ENCODE measurements at places on chromosomes 6 and 20. TPM values are rescaled to one million over a fixed set of nuclear protein-coding genes. Genes with fewer than 3 reads are reported as not detected.
A peak's percentile ranks its signal among the peaks of the same experiment; 100 is the strongest.

DNA sequence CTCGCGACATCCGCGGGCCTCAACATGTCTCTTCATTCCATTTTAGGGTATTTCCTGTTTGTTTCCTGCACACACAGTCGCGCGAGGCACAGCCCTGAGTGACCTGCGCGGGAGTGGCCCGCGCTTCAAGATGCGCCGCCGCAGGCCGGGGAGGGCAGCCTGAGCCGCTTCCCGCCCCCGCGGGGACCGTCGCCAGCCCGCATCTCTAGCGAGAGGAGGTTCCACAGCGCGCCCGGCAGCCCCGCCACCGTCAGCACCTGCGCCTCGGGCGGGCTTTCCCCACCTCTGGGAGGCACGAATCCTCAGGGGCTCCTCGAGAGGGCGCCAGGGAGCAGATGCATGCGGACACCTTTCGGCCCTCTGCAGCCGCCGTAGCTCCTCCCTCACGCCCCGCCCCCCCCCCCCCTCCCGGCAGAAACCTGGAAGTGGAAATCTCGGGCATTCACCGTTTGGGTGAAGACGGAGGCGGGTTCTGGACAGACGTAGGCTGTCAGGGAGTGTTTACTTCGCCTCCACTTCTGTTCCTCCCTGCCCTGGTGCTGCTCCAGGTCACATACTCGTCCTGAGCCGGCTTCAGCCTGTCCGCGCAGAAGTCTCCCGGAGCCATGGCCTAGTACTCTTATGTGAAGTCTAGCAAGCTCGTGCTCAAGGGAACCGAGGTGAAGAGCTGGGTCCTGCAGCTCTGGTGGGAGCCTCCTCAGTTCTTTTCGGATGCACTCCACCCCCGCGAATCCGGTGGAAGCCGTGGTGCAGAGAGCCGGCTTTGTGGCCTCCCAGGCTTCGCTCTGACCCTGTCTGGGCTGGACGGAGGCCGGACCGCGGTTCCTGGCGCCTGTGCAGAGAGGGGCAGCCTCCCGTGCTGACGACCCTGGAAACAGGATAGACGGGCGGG lies 880.5 kb upstream of the DEFB115 start:
- DNase-seq, result peak; percentile 86

DNA sequence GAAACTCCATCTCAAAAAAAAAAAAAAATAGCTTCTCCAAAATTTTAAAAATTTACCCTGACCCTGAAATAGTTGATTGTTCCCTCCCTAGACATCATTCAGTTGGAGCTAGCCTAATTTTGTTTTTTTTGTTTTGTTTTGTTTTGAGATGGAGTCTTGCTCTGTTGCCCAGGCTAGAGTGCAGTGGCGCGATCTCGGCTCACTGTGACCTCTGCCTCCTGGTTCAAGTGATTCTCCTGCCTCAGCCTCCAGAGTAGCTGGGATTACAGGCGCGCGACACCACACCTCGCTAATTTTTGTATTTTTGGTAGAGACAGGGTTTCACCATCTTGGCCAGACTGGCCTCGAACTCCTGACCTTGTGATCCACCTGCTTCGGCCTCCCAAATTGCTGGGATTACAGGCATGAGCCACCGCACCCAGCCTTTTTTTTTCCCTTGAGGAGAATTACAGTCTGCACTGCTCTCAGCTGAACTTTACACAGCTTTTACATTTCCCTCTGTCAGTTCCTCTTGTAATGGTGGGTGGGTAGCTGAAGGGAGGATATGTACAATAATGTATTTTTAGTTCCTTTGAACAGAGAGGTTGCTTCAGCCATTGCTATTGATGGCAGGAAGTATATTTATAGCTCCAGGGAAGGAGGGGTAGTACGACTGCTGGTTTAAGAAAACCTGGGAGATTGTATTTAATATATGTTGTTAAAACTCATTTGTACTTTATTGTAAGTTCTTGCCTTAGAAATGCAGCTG lies 27.7 kb downstream of the PTPRA start:
- DNase-seq, result no peak

- DNase-seq, result no peak
Measured at GRCh38 chr20:41905199-41905598, 287.0 kb upstream of the CHD6 start.

GRCh38 chr6:3294396-3294795 lies 35.6 kb downstream of the PSMG4 start:
- no peak for DNase-seq

DNA sequence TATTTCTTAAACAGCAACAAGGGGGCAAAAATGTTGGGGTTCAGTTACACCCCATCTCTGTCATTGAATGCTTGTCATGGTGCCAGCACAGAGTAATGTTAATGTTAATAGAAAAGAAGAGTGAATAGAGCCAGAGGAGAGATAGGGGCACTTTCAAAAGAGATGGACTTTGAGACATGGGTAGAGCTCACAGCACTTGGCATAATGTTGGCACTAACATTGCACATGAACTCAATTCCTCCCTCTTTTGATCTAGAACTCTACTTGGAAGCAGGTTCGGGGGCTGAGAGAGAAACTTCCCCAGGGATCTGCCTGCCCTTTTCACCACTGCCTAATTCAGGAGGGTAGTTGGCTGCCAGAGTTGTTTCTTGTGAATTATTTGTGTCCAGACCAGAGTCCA lies 284.6 kb upstream of the PRND start:
- DNase-seq, result no peak

DNA sequence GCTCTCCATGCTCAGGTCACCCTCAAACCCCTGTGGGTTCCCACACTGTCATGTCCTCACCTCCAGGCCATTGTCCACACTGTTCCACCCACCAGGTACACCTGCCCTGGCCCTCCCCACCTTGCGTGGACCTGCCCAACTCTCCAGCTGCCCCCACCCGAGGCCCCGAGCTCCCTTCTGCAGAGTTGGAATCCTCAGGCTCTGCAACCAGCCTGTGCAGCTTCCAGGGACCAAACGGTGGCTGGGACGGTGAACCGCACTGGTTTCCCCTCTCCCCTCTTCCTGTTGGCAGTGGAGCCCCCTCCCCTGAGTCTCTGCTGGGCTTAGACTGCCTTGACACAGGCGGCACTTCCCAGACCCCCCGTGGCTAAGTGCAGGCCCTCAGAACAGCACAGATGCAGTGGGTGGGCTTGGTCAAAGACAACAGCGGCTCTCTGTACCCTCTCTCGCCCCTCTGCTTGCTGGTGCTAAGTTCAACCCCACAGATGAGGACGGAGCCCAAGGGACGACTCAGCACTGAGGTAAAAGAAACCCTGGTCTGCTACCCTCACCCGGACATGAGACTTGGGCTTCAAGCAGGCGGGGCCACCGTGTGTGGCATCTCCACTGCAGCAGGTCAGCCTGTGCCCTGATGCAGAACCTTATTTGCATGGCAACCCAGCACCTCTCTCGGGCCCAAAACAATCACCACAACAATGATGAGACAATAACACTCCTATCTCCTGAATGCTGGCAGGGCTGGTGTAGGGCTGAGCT lies 11.0 kb downstream of the ZBP1 start:
- DNase-seq, result no peak

GRCh38 chr6:169766232-169766631 lies 14.8 kb downstream of the ERMARD start:
- DNase-seq, result no peak

Gene LGSN
- total RNA-seq, result not detected

Gene RPS21
- 839 TPM for total RNA-seq

Gene PROKR2
- not detected for total RNA-seq

- DNase-seq, result no peak
Measured at GRCh38 chr6:31386099-31386498, 17.3 kb upstream of the MICA start.

Gene CCHCR1
- total RNA-seq, result 25.1 TPM

DNA sequence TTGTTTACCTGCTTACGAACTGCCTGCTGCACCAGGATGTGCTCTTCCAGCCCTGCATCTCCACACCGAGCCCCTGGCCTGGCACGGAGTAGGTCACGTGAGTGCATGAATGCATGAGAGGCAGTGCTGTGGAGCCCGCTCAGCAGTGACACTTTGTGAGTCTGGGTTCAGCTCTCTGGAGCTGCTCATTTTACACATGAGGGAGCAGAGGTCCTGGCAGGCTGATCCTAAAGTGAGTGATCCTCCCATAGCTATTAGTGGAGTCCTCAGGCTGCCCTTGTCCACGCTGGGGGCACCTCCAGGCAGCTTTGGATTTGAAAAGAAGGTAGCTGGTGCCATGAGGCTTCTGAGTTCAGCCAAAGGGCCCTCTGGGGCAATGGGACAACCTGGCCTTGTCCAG lies 64.2 kb downstream of the EDN3 start:
- DNase-seq, result no peak

Gene UNC5CL
- total RNA-seq, result 7.6 TPM

Gene STX11
- total RNA-seq, result 0.98 TPM

Gene ZNF337
- 23.1 TPM for total RNA-seq

Gene EFCAB8
- total RNA-seq, result not detected

DNA sequence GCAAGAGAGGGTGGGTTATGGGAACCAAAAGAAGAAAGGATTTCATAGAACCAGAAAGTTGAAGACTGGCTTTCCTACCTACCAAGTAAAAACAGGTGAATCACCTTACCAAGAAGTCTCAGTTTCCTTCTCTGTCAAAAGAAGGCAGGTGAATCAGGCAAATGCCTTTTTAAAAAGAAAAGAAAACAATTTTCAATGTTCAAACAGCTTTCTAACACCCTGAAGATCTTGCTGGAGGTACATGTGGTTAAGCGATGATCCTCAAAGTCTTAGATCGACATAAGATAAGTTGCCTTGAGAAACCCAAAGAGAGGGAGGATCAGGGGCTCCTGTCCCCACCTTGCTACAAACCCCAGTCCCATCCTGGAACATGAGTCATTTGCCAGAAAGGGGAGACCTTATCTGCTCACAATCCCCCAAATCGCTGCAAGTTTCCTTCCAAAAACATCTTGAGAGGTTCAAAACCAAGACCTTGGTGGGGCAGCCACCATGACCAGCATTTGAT lies 71.6 kb downstream of the NFATC2 start:
- DNase-seq, result no peak

- peak; percentile 88 for DNase-seq
Measured at GRCh38 chr6:30942338-30943060, 1.7 kb downstream of the MUCL3 start.

Gene FOXQ1
- total RNA-seq, result not detected

Gene RAE1
- total RNA-seq, result 46.1 TPM

- no peak for DNase-seq
Measured at GRCh38 chr6:106778943-106779342, 149.6 kb downstream of the QRSL1 start.

Gene RPS6KA2
- total RNA-seq, result 24.0 TPM

GRCh38 chr20:34943808-34944567 lies 11.6 kb downstream of the GSS start:
- DNase-seq, result no peak

DNA sequence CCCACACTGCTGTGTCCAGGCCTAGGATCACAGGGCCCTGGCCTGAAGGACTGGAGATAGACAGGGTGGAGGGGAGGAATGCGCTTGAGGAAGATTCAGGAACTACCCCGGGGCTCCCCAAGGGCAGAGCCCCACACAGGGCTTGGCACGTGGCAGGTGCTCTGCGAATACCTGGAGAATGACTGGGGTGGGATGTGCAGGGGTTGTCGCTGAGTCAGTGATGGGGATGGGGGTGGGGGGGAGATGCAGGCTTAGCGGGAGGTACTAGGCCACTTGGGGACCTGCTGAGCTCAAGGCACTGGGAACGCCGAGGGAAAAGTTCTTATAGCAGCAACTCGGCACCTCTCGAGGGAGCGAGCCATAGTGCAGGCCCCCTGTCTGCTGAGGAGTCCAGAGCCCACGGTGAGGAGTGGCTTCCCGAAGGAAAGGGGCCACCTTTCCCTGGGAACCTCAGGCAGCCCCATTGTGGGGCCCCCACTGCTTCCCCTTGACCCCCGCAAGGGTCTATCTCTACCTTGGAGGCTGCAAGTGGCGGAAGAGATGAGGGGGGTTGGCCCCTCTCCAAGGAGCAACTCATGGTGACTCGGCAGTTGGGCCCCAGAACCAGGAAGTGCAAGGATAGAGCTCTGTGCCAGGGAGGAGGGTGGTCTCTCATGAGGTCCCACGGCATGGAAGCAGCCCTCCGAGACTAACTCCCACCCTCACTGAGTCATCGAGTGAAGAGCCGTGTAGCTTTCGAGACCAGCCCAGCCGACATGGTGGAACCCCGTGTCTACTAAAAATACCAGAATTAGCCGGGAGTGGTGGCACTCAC lies 33.1 kb downstream of the SRC start:
- DNase-seq, result no peak

DNA sequence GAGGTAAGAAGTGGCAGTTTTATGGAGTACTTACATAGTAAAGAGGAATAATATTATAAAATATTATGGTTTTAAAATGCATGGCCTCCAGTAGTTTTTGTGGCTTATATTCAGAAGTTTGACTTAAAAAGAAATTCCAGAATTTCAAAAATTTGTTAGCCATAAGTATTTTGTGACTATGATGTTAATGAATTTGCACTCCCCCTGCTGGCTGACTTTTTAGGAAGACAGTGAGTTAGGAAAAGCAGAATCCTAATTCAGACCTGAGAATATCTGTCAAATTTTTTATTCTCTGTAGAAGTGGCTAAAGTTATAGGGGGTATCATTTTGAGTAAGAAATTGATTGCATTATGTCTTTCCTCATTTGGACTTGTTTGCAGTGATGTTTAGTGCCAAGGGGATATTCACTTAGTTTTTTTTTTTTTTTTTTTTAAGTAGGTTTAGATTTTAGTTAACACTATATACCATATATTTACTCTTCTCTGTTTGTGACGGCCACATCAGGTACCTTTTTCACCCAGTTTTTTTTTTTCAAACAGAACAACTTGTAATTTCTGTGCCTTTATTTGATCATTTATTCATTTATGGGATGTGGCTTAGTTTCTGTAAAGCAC lies 40.8 kb downstream of the ZFAND3 start:
- peak; percentile 39 for DNase-seq

DNA sequence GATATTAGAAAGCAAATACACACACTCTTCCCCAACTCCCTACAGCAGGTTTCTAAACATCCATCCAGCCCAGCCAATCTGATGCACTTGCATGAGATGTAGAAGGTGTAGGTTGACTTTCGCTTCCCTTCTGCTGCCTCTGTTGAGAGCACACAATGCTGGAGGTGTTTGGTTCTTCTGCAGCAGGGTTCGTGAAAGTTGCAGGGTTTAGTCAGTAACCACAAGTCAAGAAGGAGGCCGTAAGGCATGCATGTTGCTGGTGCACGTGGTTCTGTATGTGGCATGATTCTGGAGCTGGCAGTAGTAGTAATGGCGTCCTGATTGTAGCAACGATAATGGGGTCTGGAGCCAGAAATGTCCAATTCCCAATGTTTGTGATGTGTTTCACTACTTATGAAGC lies 53.0 kb downstream of the DEK start:
- no peak for DNase-seq

GRCh38 chr20:46482864-46483263 lies 30.5 kb downstream of the ZNF334 start:
- no peak for DNase-seq

Gene TMC2
- total RNA-seq, result not detected

Gene LY6G6C
- total RNA-seq, result not detected

Gene AK9
- total RNA-seq, result 18.6 TPM

Gene NR2E1
- not detected for total RNA-seq

Gene PHACTR3
- total RNA-seq, result 0.14 TPM

GRCh38 chr6:51495096-51495495 lies 592.3 kb downstream of the PKHD1 start:
- DNase-seq, result no peak

Gene EDEM2
- total RNA-seq, result 42.1 TPM

- DNase-seq, result peak; percentile 44
Measured at GRCh38 chr6:35213824-35214756, at the start of gene SCUBE3. SCUBE3 (plus strand) TSS chr6:35213956; CDS start chr6:35214419, 463 bp downstream.

Gene ACTL10
- total RNA-seq, result 1.5 TPM

Gene MYB
- 0.56 TPM for total RNA-seq

- peak; percentile 10 for DNase-seq
Measured at GRCh38 chr20:10806539-10806938, 132.7 kb upstream of the JAG1 start.
